ENCODE measurements at places on chromosomes 3 and 15.

DNA sequence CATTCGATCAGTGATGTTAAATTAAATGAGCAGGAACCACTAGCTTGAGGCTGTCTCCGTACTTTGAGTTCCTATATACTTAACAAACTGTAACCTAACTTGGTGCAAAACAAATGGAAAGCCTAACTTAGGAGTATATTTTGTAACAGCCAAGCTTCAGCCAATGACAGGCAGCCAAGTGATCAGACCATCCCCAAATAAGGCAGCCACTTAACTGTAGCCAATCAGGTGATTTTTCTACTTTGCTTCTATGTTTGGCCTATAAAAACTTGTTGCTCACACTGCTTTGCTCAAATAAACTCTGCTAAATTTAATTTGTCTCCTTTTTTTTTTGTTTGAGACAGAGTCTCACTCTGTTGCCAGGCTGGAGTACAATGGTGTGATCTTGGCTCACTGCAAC is 19.3 kb upstream of the ZNF770 start:
- DNase-seq = no peak

DNA sequence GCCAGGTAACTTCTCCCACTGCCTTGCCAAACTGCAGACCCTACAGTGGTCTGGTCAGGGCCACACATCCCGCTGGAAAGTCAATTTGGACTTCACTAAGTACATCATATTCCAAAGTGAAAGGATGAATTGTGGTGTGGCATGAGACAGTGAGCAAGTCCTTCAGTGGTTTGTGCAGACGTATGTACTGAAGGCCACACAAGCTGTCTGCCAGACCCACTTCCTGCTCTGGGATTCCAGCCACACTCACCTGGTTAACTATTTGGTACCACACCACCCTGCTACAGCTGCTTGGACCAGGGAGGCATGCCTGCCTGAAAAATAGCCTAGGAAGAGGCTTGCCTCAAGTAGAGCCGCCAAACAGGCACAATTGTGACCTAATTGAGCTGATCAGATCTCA is 94.1 kb upstream of the STRIT1 start:
- no peak for DNase-seq

DNA sequence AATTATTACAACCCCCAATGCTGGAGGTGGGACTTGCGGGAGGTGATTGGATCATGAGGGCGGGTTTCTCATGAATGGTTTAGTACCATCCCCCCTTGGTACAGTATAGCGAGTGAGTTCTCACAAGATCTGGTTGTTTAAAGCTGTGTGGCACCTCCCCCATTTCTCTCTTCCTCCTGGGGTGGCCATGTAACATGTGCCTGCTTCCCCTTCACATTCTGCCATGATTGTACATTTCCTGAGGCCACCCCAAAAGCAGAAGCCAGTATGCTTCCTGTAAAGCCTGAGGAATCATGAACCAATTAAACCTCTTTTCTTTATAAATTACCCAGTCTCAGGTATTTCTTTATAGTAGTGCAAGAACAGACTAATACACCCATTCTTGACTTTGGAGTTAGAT is 20.3 kb upstream of the PROK2 start:
- no peak for DNase-seq

- no peak for DNase-seq
Measured at GRCh38 chr15:62940093-62940754, 102.3 kb upstream of the TPM1 start.

GRCh38 chr3:168060317-168060716 is 35.4 kb downstream of the GOLIM4 start:
- DNase-seq = no peak

DNA sequence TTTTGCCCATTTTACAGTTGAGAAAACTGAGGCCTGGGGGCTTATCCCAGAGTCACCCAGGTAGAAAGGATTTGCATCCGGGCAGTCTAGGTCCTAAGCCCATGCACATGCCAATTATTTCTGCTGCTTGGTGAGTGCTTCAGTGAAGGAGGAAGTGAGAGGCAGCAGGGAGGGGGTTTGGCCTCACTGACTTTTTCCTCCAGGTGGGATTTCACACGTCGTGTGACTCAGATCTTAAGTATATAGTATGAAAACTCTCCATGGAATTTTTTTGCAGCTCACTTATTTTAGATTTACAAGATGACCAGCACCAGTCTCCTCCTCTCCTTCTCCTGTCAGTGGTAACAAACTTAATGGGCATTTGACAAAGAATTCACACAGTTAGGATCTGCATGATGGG is 4.6 kb downstream of the ITGA11 start:
- no peak for DNase-seq

DNA sequence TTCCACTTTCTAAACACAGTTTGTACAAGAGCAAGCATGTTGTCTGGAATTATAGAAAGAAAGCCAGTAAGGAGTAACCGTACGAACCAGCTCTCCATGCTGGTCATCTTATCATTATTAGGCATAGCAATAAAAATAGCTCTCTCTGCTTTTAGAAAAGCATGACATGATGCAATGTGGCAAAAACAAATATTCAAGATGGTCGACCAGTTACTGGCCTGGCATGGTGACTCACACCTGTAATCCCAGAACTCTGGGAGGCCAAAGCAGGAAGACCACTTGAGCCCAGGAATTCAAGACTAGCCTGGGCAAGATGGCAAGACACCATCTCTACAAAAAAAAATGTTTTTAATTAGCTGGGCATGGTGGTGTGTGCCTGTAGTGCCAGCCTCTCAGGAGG is 2.6 kb upstream of the MAP4 start:
- DNase-seq = no peak

- no peak for DNase-seq
Measured at GRCh38 chr3:53230041-53230621, 25.7 kb downstream of the TKT start.

All from SW 1271 (cell line).